ENCODE measurements at places on chromosomes 7 and 10.

GRCh38 chr7:148939128-148939755 lies 55.2 kb upstream of the EZH2 start:
- no peak for DNase-seq

- no peak for DNase-seq
Observed at GRCh38 chr7:55589905-55590304, 17.6 kb upstream of the VOPP1 start.

- DNase-seq, result no peak
Observed at GRCh38 chr7:69245646-69246045, 352.6 kb upstream of the AUTS2 start.

DNA sequence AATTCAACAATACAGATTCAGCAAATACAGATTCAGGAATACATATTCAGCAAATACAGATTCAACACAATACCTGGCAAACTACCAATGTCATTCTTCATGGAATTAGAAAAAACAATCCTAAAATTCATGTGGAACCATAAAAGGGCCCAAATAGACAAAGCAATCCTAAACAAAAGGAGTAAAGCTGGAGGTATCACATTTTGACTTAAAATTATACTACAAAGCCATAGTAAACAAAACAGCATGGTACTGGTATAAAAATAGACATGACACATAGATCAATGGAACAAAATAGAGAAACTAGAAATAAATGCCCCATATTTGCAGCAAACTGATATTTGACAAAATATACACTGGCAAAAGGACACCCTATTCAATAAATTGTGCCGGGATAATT lies 3.4 kb upstream of the NT5C3A start:
- DNase-seq, result no peak
